GM12891 (cell line): ENCODE measurements at places on chromosomes 7 and 10.

GRCh38 chr7:91286432-91286831 is 22.2 kb downstream of the FZD1 start:
- no peak for DNase-seq

DNA sequence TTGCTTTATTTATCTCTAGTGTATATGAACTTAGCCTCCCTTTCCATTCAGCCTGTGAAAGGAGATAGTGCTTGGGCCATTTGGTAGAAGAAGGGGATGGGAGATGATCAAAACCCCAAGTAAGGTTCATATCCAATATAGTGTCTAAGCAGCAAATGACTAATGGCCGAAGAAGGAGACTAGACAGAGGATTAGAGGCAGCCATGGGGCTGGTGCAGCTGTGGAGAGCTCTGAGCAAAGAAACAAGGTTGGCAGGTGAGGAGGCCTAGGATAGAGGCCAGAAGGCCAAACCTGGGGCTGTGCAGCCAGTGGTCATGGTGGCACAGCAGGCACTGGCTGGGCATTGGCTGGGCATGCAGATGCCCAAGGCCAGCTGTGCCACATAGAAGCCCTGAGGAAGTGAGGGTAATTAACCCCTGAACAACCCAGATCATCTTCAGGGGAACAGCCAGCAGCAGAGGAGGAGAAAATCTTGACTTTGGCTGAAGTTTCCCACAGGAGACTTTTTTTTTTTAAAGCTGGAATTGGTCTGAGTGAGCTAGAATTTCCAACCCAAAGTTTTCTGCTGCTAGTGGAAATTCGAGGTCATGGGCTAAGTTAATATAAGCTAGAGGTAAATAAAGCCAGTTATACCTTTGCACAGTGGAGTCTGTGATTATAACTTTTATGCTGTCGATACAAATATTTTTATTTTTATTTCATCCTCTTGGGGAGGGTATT is 10.3 kb upstream of the CPA1 start:
- no peak for DNase-seq

DNA sequence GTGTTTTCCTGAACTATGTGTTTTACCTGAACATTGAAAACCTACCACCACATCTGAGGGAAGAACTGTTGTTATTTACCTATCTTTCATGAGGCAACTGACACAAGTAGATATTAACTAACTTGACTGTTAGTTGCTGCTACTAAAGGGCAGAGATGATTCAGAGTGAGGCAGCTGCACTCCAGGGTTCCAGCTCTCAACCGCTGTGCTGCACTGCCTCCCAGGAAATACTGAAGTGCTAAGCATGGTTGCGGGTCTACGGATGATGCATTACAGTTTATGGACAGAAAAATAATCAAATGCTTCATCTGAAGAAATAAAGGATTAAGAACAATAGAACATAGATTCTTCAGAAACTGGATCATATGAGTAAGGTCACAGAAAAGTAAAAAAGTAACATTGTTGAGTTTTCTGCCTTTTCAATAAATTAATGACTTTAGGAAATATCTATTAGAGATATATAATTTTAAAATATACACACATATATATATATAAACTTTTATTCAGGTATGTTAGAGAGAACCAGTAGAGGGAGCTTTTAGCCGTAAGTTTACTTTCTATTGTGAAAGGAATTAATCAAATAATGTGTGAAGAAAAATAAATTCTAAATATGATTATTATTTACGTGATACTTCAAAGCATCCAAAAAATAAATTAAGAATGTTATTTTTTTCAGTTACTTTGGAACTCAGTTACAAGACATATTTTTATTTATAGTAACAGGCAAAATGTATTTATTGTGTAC is 620.0 kb downstream of the CNTNAP2 start:
- no peak for DNase-seq

GRCh38 chr10:391305-391704 is 256.1 kb downstream of the ZMYND11 start:
- DNase-seq, result no peak

DNA sequence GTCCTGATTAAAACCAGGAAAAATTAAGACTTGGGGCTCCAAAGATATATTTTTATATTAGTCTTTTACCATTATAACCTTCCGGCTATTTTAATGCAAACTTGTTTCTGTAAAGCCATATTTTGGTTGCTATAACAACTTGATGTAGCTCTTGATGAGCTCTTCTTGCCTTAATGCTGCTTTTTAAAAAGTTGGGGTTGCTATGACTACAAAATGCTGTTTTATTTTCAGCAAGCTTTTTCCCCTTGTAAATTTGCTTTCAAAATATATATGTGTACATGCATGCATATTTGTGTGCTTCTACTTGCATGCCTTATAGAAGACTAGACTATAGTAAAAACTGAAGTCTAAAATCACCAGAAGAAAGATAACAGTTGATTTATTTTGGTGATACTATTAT is 99.7 kb downstream of the CSTF2T start:
- no peak for DNase-seq

DNA sequence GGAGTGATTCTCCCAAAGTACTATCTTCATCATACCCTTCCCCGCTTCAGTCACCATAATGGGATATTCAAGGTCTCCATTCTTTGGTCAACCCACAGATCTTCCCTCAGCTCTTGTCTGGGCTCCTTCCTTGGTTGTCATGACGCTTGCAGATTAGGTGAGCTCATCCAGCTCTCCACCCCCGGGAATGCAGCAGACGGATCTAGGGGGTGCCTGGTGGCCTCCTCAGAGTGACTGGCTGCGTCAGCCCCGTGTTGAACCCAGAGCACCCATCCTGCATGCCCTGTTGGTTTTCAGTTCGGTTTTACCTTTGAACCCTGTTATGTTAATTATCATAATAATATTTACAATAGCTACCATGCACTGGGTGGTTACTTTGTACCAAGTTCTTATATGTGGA is 6.4 kb downstream of the NEURL1 start:
- no peak for DNase-seq

- no peak for DNase-seq
Observed at GRCh38 chr10:114623661-114624294, 34.3 kb downstream of the ABLIM1 start.

DNA sequence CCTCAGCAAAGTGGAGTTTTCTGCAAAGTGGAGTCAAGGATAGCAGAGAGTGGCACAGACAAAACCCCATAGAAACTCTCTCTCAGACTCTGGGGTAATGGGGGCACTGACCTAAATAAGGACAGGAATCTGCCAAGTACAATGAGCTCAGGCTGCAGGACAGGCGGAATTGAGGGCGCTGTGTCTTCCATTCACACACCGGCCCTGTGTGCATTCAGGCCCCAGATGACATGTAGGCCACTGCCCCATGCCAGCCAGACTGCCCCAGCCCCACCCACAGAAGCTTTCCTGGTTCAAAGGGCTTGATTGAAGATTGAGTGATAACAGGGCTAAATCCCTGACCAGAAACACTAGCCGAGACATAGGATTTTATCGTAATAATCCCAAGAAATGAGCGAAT is 52.7 kb downstream of the EEPD1 start:
- DNase-seq, result no peak

DNA sequence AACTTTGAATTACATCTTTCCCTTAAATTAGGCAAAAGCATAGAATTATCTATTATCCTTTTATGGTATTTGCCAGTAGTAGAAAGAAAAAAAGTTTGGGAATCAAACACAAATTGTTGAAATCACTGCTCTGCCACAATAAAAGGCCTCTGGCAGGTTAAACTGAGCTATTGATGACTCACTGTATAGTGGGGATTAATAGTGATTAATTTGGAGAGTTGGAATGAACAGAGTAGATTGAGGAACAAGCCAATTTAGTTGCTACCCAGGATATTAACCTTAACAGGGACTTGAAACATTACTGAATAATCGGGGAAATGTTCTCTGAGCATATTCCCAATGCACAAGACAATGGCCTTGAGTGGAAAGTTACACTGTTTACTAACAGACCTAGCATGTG is 33.1 kb downstream of the MASTL start:
- DNase-seq, result no peak

GRCh38 chr7:117582219-117582704 is 102.4 kb downstream of the CFTR start:
- no peak for DNase-seq

GRCh38 chr10:71069909-71070666 is 142.3 kb upstream of the UNC5B start:
- no peak for DNase-seq

DNA sequence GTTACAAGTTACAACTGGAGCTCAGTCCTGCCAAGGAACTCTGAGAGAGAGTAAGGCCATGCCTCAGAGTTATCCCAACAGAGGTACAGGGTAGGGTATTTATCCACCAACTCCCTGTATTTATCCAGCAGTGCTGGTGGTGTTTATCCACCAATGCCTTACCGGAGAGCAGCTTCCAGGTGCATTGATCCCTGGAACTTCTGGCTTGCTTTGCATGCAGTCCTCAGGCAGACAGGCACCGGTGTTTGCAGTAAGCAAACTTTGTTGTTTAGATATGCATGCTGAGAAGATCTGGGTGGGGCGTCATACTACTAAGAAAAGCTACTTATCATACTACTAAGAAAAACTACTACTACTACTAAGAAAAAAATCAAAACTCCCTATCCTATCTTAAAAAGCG is 92.4 kb downstream of the CYP26A1 start:
- DNase-seq, result no peak

GRCh38 chr10:126062131-126063032 is 166.0 kb downstream of the FANK1 start:
- DNase-seq, result no peak

- DNase-seq, result no peak
Observed at GRCh38 chr7:104848138-104848990, 165.6 kb upstream of the KMT2E start.

GRCh38 chr10:106217627-106218026 is 946.9 kb downstream of the SORCS1 start:
- no peak for DNase-seq

- DNase-seq, result no peak
Observed at GRCh38 chr7:83178796-83179195, 16.1 kb upstream of the PCLO start.

- DNase-seq, result no peak
Observed at GRCh38 chr7:2269991-2270460, 28.0 kb downstream of the NUDT1 start.

GRCh38 chr7:140174217-140174616 is 2.6 kb downstream of the KDM7A start:
- no peak for DNase-seq

- no peak for DNase-seq
Observed at GRCh38 chr10:127402596-127403409, 146.3 kb upstream of the NPS start.

GRCh38 chr7:77667459-77668086 is 28.7 kb upstream of the RSBN1L start:
- DNase-seq, result no peak

GRCh38 chr7:43465581-43466554 is 117.0 kb upstream of the STK17A start:
- no peak for DNase-seq

DNA sequence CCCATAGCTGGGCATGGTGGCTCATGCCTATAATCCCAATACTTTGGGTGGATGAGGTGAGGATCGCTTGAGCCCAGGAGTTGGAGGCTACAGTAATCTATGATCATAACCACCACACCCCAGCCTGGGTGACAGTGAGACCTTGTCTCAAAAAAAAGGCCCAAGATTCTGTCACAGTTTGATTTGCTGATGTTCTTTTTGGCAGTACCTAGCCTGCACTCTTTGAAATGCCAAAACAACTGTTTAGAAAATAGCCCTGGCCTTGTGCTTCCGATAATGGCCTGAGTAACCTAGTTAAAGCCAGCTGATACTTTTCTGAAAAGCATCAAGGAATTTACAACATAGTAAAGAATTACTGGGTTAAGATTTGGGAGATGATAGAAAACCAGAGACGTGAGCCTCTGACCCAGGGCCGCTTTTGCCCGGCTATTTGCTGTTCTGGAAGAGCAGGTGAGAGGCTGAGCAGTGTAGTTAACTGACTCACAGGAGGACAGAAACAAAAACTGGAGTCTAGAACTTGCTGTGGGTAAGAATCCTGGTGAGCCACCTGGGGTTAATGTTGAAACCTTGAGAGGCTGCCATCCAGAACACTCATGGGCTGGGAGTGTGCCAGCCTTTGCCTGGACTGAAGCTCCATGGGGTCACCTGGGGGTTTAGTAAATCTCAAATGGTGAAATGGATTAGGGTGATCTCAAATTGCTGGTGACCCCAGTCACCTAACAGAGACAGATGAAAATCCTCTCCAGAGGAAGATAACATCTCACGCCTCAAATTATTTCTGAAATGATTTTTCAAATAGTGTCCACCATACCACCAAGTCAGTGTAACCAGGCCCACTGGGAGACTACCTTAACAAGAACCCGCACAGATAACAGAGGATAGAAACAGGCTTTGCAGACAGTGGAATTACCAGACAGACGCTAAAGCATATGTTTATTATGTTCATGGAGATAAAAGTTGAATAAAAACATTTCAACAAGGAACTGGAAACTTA is 51.8 kb downstream of the GALNT11 start:
- no peak for DNase-seq

- no peak for DNase-seq
Observed at GRCh38 chr7:29809533-29810155, 3.3 kb downstream of the WIPF3 start.

DNA sequence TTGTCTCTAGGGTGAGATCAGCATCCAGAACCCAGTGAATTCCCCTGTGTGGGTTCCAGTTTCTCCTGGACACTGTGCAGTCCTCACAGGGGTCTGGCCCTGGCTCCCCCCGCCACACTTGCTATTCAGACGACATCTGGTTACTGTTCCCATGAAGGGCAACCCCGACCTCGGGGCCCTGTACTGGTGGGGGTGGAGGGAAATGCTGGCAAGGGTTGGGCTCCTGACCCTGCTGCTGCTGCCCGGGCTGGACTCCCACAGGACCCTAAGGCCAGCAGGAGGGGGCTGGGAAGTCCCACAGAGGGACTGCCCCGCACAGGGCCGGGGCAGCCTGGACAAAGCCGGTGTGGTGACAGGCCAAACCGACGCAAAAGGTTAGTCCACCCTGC is 768 bp upstream of the CPA1 start:
- no peak for DNase-seq

DNA sequence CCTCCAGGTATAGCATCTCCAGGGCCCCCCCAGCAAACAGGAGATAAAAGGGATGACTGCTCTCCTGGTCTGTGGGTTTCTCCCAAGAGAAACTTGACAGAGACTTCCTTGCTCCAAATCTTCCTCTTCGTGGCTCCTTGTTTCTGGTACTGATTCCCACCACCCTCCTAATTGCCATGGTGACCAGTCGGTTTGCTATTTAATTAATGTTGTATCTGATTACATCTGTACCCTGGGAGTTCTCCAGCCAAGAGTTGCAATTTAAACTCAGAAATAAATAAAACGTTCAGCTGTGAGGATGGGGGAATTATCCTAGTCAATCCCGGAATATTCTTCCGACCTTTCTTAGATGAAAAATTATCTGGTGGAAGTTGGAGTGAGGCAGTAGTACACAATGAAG is 264.7 kb downstream of the PAXIP1 start:
- no peak for DNase-seq

- DNase-seq, result no peak
Observed at GRCh38 chr10:108662975-108663374, 1260.3 kb downstream of the XPNPEP1 start.

DNA sequence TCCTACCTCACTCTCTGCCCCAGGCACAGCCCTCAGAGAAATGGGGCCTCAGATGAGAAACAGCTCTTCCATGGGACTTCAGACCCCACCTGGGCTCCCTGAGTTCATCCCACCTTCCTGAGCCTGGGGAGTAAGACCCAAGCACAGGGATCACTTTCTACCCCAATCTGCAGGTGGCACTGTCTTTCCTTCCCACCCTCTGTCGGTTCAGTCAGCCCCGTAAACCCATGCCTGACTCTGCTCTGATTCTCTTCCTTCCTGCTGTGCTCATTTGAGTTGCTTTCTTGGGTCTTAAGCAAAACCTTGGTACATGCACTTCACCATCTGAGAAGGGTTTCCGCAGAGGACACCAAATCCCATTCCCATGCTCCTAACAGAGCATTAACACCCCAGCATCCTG is 306.4 kb upstream of the CDC14C start:
- DNase-seq, result no peak
